ENCODE measurements at places on chromosomes 1 and 21.

DNA sequence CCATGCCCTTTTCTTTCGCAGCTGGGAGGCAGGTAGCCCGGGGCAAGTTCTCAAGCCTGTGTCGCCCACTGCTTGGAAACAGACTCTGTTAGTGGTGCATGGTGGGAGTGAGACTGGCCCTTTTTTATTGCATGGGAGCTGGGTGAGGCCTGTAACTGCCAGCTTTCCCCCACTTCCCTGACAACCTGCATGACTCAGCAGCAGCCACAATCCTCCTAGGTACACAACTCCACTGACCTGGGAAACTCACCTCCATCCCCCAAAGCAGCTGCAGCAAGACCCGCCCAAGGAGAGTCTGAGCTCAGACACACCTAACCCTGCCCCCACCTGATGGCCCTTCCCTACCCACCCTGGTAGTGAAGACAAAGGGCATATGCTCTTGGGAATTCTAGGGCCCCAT, 25.8 kb downstream of the PIGP start:
- no peak for DNase-seq

DNA sequence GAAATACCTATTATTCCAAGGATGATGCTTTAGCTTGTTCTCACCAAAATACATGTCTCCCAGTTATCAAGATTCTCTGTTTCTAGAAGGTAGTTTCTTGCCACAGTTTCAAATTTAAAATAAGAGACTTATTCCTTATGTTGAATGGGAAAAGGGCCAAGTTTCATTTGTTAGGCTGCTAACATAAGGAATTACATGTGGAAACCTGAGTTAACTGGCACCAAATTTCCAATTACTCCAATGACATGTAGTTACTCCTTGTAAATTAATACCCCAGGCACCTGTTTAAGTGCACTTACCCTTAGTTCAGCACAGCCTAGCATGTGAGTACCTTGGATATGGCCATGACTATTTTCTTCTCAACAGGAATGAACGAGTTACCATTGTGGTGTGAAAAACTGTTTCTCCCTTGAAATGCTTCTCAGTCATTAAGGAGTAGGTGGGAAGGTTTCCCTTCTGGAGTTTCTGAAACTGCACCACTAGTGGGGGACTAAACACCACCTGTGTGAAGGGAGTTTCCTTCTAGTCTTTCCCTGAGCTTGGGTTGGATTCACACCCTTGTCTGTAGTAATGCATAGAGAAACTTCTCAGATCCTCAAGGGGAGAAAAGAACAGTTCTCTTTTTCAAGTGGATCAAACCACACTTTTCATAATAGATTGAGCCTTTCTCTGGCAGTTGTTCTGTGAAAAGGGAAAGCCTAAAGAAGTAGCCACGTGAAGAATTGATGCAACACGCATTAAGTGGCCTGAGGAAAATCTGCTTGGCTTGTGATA, 32.3 kb upstream of the LRRC8C start:
- no peak for DNase-seq

- DNase-seq: no peak
These were observed 53.2 kb upstream of the LRRC8D start for GRCh38 chr1:89767618-89768017.

DNA sequence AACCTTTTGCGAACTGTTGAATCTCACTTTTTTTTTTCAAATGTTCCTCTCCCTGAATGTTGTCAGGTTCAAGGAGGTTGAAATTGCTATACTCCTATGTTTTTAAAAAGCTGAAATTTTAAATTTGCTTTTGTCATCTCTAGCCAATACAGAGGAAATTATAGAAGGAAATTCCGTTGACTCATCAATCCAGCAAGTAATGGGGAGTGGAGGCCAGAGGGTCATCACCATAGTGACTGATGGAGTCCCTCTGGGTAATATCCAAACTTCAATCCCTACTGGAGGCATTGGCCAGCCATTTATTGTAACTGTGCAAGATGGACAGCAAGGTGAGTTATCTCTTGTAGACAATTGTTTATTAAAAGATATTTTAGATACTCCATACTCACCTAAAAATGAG, 36.3 kb downstream of the GABPB2 start:
- no peak for DNase-seq

GRCh38 chr21:33968080-33968994, 52.7 kb upstream of the ATP5PO start:
- DNase-seq: no peak

DNA sequence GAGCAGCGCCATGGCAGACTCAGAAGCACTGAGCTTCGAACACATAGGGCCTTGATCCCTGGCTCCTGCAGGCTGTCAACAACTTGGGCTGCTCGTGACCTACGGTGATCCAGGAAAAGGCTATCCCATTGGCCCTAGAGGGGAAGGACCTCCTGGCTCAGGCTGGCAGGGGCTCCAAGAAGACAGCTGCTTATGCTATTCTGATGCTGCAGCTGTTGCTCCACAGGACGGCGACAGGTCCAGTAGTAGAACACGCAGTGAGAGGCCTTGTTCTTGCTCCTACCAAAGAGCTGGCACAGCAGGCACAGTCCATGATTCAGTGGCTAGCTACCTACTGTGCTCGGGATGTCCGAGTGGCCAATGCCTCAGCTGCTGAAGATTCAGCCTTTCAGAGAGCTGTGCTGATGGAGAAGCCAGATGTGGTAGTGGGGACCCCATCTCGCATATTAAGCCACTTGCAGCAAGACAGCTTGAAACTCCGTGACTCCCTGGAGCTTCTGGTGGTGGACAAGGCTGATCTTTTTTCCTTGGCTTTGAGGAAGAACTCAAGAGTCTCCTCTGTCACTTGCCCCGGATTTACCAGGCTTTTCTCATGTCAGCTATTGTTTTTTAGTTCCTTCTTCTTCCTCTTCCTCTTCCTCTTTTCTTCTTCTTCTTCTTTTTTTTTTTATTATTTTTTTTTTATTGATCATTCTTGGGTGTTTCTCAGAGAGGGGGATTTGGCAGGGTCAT, 18.9 kb downstream of the ITLN2 start:
- DNase-seq: no peak

- DNase-seq: no peak
These were observed 14.8 kb downstream of the VPS13D start for GRCh38 chr1:12244585-12244984.

- DNase-seq: no peak
These were observed 170.3 kb downstream of the MIS18A start for GRCh38 chr21:32108566-32108965.

- no peak for DNase-seq
These were observed 9.8 kb downstream of the RGS8 start for GRCh38 chr1:182674346-182675246.

- DNase-seq: no peak
These were observed 60.1 kb downstream of the KIAA0040 start for GRCh38 chr1:175132436-175132835.

- DNase-seq: no peak
These were observed 43.9 kb downstream of the GRHL3 start for GRCh38 chr1:24362982-24363614.
